ENCODE measurements at places on chromosomes 4 and X.

DNA sequence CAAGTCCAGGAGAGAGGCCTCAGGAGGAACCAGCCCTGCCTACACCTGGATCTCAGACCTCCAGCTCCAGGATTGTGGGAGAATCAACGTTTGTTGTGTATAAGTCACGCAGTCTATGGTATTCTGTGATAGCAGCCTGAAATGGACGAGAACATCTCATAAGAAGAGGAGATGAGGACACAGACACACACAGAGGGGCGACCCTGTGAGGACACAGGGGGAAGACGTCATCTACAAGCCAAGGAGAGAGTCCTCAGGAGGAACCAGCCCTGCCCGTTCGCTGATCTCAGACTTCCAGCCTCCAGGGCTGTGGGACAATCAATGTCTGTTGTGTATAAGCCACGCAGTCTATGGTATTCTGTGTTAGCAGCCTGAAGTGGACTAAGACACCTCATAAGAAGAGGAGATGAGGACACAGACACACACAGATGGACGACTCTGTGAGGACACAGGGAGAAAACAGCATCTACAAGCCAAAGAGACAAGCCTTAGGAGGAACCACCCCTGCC, 20.3 kb downstream of the P2RY8 start:
- DNase-seq: peak; percentile 20

DNA sequence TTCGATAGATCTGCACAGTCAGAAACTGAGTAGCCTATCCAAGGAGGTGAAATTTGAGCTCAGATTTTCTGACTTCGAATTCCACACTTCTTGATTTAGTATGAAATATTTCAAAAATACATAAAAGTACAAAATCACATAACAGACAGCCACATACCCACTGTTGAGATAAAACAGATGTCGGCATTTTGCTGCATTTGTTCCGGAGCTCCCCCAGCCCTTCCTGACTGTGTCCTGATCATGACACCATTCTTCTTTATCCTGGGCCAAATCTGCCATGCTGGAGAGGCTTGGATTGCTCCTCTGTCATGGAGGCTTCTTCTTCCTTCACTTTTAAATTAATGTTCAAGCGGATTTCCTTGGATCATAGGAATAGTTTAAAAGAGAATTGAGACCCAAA, 124.2 kb upstream of the RBPJ start:
- no peak for DNase-seq

DNA sequence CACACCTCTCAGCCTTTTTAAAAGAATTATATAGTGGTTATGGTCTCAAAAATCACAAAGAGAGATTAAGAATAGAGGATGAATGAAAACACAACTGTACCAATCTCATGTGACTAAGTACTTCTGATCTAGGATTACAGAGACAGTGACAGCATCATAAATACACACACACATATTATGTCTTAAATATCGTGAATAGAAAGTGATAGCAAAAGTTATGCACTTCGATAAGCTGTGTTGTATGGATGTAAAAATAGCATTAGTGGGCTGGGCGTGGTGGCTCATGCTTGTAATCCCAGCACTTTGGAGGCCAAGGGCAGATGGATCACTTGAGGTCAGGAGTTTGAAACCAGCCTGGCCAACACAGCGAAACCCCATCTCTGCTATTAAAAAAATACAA, 25.0 kb downstream of the GYPA start:
- no peak for DNase-seq

GRCh38 chrX:97616883-97617530, 733.3 kb downstream of the RPA4 start:
- no peak for DNase-seq

- DNase-seq: no peak
Measured at GRCh38 chrX:15207384-15207783, 62.5 kb downstream of the ASB9 start.

GRCh38 chr4:23959396-23960148, 69.7 kb upstream of the PPARGC1A start:
- DNase-seq: no peak

GRCh38 chrX:119636419-119636818, 30.2 kb upstream of the NKRF start:
- no peak for DNase-seq

- no peak for DNase-seq
Measured at GRCh38 chr4:164894702-164895101, 17.7 kb downstream of the APELA start.

GRCh38 chr4:158129694-158130093, 43.1 kb downstream of the GASK1B start:
- no peak for DNase-seq

- DNase-seq: no peak
Measured at GRCh38 chr4:26452565-26453531, 37.4 kb downstream of the CCKAR start.

DNA sequence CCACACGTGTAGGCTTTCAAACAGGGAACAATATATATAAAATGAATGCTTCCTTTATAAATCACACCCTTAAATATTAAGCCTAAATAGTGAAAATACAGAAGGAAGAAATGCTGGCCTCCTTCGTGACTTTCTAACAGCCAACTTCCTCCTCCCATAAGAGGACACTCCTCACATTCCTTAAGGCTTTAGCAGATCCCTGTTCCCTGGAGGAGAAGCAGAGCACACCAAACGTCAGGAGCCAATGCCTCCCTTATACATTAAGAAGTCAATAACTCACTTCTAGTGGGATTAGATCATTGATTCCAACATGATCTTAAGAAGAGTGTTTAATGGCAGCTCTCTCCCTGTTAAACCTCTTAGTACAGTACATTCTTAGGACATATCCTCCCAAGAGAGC, 108.4 kb upstream of the FAM241A start:
- no peak for DNase-seq

GRCh38 chr4:20106921-20107320, 144.8 kb upstream of the SLIT2 start:
- DNase-seq: no peak

DNA sequence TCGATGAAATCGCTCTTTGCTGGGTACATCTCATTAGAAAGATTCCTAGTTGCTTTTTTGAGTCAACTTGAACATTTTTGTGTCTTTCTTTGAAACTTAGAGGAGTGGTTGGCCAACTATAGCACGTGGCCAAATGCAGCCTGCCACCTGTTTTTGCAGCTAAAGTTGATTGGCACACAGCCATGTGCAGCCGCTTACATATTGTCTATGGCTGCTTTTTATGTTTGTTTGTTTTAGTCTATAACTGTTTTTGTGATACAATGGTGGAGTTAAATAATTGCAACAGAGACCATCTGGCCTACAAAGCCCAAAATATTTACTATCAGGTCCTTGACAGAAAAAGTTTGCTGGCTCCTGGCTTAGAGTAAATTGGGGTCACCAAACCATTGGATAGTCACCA, 86.3 kb downstream of the CLCN4 start:
- no peak for DNase-seq

- no peak for DNase-seq
Measured at GRCh38 chr4:88792268-88792781, 94.7 kb upstream of the NAP1L5 start.

GRCh38 chr4:20195071-20195885, 56.4 kb upstream of the SLIT2 start:
- DNase-seq: no peak

GRCh38 chr4:66357316-66357715, 687.0 kb upstream of the EPHA5 start:
- DNase-seq: no peak

- DNase-seq: no peak
Measured at GRCh38 chr4:4247696-4248028, 361 bp downstream of the TMEM128 start.

DNA sequence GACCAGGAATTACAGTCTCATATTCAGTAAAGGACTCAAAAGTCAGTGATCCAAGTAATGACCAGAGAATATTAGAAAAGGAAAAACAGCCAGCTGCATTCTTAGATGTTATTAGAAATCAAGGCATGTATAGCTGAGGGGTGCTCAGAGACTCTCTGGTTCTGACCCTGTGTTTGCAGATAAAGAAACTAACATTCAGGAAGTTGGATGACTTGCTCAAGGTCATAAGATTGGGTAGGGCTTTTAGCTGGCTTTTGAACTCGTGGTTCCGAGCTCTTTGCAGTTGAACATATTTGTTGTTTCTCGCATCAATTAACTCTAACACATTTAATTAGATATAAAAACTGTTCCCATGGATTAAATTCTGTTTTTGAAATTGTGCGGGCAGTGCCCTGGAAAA, 62.5 kb upstream of the ENPP6 start:
- no peak for DNase-seq

GRCh38 chrX:142001934-142002333, 98.2 kb downstream of the MAGEC1 start:
- no peak for DNase-seq

- no peak for DNase-seq
Measured at GRCh38 chrX:125402807-125403206, 83.1 kb downstream of the TEX13C start.

- DNase-seq: no peak
Measured at GRCh38 chr4:12446256-12446655, 1017.6 kb upstream of the HS3ST1 start.

GRCh38 chr4:169773889-169774288, 16.1 kb upstream of the HPF1 start:
- DNase-seq: no peak

DNA sequence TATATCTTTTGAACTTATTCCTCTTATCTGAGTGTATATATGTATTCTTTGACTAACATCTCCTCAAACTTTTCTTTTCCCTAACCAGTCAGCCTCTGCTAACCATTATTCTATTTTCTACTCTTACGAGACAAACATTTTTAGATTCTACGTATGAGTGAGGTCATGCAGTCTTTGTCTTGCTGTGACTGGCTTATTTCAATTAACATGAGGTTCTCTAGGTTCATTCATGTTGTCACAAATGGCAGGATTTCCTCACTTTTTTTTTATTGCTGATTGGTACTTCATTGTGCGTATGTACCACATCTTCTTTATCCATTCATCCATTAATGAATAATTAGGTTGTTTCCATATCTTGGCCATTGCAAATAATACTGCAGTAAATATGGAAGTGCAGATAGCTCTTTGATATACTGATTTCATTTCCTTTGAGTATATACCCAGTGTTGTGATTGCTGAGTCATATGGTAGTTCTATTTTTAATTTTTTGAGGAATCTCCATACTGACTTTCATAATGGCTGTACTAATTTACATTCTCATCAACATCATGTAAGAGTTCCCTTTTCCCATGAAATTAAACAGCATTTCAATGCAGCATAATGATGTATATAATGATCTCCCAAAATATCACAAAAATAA, 80.1 kb downstream of the HS3ST1 start:
- no peak for DNase-seq

DNA sequence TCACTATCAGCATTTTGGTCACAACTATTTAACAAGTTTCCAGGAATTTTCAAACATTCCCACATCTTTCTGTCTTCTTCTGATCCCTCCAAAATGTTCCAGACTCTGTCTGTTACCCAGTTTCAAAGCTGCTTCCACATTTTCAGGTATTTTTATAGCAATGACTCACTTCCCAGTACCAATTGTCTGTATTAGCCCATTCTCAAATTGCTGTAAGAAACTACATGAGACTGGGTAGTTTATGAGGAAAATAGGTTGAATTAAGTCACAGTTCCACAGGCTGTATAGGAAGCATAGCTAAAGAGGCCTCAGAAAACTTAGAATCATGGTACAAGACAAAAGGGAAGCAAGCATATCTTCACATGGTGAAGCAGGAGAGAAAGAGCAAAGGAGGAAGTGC, 475.0 kb upstream of the PCDH7 start:
- no peak for DNase-seq

DNA sequence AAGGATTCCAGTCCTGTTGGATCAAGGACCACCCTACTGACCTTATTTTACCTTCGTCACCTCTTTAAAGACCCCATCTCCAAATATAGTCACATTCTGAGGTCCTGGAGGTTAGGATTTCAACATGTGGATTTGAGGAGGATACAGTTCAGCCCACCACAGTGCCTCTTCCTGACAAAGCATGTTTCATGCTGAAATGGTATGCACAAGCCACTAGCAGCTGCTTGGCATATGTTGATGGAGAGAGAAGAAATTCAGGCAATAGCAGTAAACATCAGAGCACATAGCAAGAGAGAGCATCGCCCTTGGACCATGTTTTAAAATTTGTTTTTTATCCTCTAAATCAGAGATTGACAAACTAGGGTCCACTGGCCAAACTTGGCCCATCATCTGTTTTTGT, 172.1 kb downstream of the PRKX start:
- no peak for DNase-seq

GRCh38 chrX:56805399-56805798, 76.4 kb downstream of the NBDY start:
- no peak for DNase-seq

GRCh38 chr4:13118633-13119032, 365.5 kb downstream of the RAB28 start:
- no peak for DNase-seq

DNA sequence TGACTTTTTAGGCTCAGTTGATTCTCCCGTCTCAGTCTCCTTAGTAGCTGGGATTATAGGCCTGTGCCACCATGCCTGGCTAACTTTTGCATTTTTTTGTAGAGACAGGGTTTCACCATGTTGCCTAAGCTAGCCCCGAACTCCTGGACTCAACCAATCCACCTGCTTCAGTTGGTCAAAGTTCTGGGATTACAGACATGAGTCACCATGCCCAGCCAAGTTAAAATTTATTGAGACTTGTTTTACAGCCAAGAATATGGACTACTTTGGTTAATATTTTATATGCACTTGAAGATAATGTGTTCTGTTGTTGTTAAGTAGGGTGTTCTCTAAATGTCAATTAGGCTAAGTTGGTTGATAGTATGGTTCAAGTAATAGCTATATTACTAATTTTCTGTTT, 58.7 kb downstream of the CYTL1 start:
- DNase-seq: no peak

- no peak for DNase-seq
Measured at GRCh38 chrX:31608638-31609037, 536.8 kb upstream of the FTHL17 start.

DNA sequence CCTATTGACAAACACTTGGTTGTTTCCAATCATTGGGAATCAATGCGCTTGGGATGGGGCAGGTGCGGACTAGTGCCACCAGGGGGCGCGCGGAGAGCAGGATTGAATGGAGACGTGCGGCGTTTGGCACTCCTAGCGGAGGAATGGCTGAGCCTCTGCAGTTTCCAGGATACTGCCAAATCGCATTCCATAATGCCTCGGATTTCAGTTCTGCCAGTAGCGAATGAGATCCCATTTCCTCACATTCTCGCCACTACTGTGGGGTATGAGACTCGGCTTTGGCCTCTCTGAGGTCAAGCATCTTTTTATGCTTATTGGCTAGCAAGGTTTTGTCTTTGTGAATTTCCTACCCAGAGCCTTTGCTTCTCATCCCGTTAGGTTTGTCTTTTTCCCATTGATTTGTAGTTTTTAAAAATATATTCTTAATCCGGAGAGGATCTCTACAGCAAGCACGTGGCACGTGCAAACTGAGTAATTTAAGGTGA, 28.7 kb downstream of the CLDN34 start:
- DNase-seq: peak; percentile 86
